ENCODE measurements at places on chromosomes 13 and 19. TPM values are rescaled to one million over a fixed set of nuclear protein-coding genes. Genes with fewer than 3 reads are reported as not detected.

FAAP24 gene
- 3.5 TPM for polyA plus RNA-seq

USF2 gene
- polyA plus RNA-seq, result 11.5 TPM

LIN37 gene
- polyA plus RNA-seq, result 8.2 TPM

SYT5 gene
- polyA plus RNA-seq, result 0.43 TPM

UPK1A gene
- not detected for polyA plus RNA-seq

PCDH20 gene
- not detected for polyA plus RNA-seq

POSTN gene
- not detected for polyA plus RNA-seq

VSTM2B gene
- not detected for polyA plus RNA-seq

TBXA2R gene
- 3.3 TPM for polyA plus RNA-seq

HSH2D gene
- polyA plus RNA-seq, result 122 TPM

LILRB4 gene
- 0.93 TPM for polyA plus RNA-seq

SLC10A2 gene
- not detected for polyA plus RNA-seq

CEACAM3 gene
- polyA plus RNA-seq, result not detected

NANOS3 gene
- polyA plus RNA-seq, result not detected

PROZ gene
- not detected for polyA plus RNA-seq

NUDT19 gene
- 3.1 TPM for polyA plus RNA-seq

CYP2A6 gene
- not detected for polyA plus RNA-seq

RXFP2 gene
- not detected for polyA plus RNA-seq

OR4F17 gene
- polyA plus RNA-seq, result not detected

FGF22 gene
- polyA plus RNA-seq, result not detected

MAP4K1 gene
- 250 TPM for polyA plus RNA-seq

CFAP97D2 gene
- not detected for polyA plus RNA-seq

LRRC25 gene
- polyA plus RNA-seq, result 14.9 TPM

BST2 gene
- 162 TPM for polyA plus RNA-seq

S1PR5 gene
- polyA plus RNA-seq, result 5.1 TPM

CEACAM4 gene
- polyA plus RNA-seq, result not detected

AMH gene
- polyA plus RNA-seq, result 0.15 TPM

ZNF44 gene
- 18.9 TPM for polyA plus RNA-seq

JAK3 gene
- 56.3 TPM for polyA plus RNA-seq

NCAN gene
- polyA plus RNA-seq, result not detected

NXNL1 gene
- not detected for polyA plus RNA-seq

SBK3 gene
- not detected for polyA plus RNA-seq

ZFP36 gene
- polyA plus RNA-seq, result 579 TPM

FCER2 gene
- polyA plus RNA-seq, result 197 TPM

COL4A1 gene
- polyA plus RNA-seq, result not detected

AKT2 gene
- 28.1 TPM for polyA plus RNA-seq

MAST3 gene
- polyA plus RNA-seq, result 20.3 TPM

ZNF136 gene
- polyA plus RNA-seq, result 21.9 TPM

AP1M2 gene
- polyA plus RNA-seq, result not detected

ZNF91 gene
- polyA plus RNA-seq, result 32.3 TPM

COX7A1 gene
- not detected for polyA plus RNA-seq

SLC7A10 gene
- not detected for polyA plus RNA-seq

IRGC gene
- polyA plus RNA-seq, result not detected

ATP8A2 gene
- polyA plus RNA-seq, result 0.06 TPM

NFIC gene
- polyA plus RNA-seq, result 12.8 TPM

ZNF99 gene
- polyA plus RNA-seq, result not detected

SLITRK5 gene
- polyA plus RNA-seq, result not detected

CERS1 gene
- not detected for polyA plus RNA-seq

RETN gene
- polyA plus RNA-seq, result not detected

GJB6 gene
- not detected for polyA plus RNA-seq

ZNF415 gene
- 4.9 TPM for polyA plus RNA-seq

ERF gene
- 6.7 TPM for polyA plus RNA-seq

CCDC70 gene
- not detected for polyA plus RNA-seq

CLEC17A gene
- 27.0 TPM for polyA plus RNA-seq

CILP2 gene
- not detected for polyA plus RNA-seq

ZNF28 gene
- 22.3 TPM for polyA plus RNA-seq

KANK3 gene
- polyA plus RNA-seq, result not detected

Measured in IgD-negative memory B cell (primary cell).